ENCODE measurements at places on chromosomes 2 and 18. TPM values are rescaled to one million over a fixed set of nuclear protein-coding genes. Genes with fewer than 3 reads are reported as not detected.

DNA sequence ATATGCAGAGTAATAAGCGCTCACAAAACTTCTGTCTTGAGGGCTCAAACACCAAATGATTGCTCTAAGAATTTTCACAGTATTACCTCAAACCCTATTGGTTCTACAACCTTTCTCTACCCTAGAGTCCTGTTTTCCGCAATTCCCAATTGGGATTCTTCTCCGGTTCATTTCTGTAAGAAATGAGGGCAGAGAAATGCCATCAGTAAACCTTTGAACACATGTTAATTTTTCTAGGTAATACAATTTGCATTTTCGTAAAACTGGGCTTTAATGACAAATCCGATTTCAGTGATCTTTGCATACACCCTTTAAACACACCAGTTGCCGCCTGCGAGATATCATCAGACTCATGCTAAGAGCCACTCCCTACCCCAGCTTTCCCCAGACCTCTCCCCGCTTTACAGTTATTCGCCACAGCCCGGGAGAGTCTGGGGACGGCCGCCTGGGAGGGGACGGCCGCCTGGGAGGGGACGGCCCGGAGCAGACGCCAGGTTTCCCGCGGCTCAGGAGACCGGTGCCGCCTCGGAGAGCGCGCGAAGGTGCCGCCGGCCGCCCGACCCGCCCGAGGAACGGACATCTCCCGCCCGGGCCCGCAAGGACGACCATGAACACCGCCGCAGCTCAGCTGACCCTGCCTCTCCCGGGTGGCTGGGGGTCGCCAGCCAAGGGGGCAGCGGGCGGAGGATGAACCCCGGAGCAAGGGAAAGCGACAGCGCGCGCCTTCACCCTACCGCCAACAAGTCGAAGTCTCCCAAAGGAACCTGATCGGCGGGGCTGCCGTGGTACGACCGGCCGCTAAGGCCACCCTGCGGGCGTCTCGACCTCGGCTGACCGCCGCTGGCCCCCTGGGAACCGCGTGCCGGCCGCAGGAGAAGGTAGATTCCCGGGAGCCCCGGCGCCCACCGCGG is 463 bp downstream of the SMC6 start:
- DNase-seq = peak; percentile 66

- DNase-seq = no peak
Observed at GRCh38 chr2:207825045-207825954, 55.6 kb upstream of the FZD5 start.

DNA sequence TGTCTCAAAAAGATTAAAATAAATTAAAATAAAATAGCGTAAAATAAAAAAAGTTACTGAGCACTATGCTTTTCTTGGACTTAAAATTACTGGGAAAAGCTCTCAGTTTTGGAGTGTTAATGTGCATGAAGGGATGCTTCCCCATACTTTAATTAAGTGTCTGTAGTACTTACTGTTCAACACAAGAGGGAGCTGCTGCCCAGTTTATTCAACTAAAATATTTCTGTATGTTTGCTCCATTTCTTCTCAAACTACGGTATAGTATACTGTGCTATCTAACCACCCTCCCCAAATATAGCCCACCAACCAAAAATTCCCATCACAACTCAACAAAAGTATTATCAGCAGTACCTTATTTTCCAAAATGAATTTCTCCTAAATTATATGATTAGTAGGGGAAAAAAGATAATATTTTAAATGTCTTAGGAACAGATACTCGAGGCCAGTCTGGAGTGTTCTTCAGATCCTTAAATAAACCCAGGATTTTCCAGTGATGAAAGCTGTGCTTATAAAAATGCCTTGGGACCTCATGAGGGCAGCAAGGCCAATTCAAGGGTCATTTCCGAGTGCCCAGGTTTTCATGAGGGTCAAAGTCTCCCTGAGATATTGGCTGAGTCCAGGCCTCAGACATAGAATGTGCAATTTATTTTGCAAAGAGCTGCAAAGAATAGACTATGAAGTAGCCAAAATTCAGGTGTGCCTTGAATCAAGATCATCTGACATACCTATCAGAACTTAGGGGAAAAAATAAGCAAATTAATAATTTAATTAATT is 64.1 kb downstream of the CHRNA1 start:
- no peak for DNase-seq

DNA sequence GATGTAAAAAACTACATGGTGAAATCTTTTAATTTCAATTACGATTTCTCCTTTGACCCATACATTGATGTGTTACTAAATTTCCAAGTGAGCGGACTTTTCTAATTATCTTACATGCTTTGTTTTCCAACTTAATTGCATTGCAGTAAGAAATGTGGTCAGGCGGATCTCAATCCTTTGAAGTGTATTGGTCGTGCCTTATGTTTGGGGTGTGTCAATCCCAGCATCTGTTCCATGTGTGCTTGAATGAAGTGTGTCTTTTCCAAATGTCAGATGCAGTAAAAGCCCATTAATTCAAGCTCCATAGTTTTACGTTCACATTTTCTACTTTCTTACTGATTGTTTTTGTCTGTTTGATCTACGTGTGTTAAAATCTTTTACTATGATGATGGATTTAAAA is 113.1 kb downstream of the UXS1 start:
- no peak for DNase-seq

DNA sequence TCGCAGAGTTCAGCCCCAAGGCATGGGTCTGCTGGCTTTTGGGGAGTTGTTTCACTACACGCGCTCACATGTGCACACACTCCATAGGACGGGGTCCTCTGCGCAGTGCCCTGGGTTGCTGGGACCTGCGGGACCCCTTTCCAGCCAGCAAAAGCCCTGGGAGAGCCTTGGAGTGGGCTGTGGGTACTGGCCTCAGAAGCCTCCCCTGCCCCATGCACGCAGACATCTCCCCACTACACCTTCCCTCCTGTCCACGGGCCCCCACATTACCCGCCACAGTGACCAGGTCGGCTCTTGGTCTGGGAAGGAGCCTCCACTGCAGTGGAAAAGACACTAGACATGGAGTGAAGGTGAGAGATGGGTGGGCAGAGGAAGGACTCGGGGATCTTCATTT is 48.5 kb downstream of the FAM168B start:
- DNase-seq = no peak

DNA sequence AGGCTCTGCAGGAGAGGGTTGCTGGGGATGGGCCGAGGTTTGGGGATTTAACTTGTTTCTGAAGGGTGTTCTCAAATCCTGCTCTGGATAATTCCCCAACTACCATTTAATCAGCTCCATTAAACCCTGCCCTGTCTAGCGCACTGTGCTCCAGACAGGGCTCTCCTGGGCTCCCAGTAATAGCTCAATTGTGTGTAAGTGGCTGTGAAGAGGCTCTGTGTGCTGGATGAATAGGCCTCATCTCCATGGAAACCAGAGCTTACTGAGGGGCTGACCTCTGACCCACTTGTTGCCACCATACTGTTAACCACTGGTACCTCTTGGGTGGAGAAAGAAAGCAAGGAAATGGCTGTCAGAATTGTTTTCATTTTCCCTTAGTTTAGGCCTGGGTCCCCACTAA is 92.9 kb downstream of the TGOLN2 start:
- DNase-seq = no peak

- no peak for DNase-seq
Observed at GRCh38 chr2:217795706-217796465, 206.9 kb downstream of the TNS1 start.

SNTG2 gene
- total RNA-seq = 0.77 TPM

AMER3 gene
- not detected for total RNA-seq
